Right cardiac atrium (tissue), 5 donors: ENCODE measurements at places on chromosomes 5 and 9. TPM values are rescaled to one million over a fixed set of nuclear protein-coding genes. Genes with fewer than 3 reads are reported as not detected.

DNA sequence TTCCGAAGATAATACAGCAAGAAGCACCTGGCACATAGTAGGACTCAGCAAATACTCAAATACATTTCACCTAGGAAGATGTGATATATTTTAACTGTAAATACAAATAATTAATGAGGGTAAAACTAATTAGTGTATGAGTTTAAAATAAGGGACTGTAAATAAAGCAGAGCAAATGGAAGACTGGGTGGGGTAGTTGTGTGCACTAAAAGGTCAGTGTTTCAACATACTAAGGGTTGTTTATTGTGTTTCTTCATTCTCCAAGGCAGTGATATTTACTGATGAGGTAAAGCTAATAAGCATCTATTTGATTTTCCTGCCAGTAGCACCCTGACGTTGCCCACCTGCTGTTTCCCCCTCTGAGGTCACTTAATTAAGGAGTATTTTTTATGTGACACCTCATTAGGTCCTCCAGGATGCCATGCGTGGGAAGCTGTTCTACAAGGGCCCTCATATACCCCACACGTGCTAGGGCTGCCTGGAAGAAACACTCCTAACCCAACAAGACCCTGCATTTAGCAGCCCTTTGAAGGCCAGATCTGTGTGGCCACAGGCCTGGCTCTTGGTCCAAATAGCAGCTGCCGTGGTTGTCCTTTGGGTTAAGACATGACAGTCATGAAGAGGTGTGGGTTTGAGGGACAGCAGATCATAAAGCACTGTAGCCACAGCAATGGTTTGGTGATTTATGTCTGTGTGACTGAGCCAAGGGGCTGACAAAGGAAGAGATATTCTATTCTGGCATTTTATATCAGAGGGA, 97.5 kb upstream of the RPS23 start:
- no peak for DNase-seq

FAM221B gene
- total RNA-seq: not detected

- no peak for DNase-seq
These were observed 8.8 kb downstream of the ISOC1 start for GRCh38 chr5:129103397-129103796.

CARTPT gene
- 0.34 TPM for total RNA-seq

- no peak for DNase-seq
These were observed 6.8 kb downstream of the CTSL start for GRCh38 chr9:87732756-87733155.

DNA sequence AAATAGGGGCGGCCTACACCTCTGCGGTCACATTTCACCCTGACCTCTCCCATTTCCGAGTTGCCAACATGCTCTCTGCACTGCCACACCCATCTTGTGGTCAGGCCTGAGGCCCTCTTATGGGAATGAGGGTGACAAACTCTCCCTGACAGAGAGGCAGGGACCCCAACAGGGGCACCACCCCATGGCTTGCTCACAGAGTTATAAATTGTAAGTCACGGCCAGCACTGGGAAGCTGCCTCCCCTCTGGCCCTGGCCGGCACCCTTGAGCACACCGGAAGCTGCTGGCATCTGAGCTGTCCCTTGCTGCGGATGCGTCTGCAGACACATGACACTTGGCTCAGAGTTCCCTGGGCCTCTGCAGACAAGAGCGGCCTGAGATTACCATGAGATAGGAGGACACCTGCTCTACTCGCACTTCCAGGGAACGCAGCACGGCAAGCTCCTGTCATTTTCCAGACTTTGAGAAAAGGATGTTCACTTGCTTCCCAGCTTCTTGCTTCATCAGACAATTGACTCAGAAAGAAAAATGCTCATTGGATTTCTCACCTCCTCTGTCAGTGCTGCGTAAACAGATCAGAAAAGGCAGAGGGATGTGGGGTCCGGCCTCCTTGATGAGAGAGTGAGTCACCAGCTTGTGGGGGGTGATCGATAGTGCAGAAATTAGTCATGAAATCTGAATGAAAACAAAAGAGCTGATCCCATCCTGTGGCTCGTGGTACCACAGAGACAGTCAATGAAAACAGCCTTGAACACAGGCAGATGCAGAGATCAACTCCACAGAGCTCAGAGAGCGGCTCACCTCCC, 269.8 kb downstream of the SYK start:
- no peak for DNase-seq

GABRA6 gene
- total RNA-seq: not detected

PIP5KL1 gene
- 0.29 TPM for total RNA-seq

DNA sequence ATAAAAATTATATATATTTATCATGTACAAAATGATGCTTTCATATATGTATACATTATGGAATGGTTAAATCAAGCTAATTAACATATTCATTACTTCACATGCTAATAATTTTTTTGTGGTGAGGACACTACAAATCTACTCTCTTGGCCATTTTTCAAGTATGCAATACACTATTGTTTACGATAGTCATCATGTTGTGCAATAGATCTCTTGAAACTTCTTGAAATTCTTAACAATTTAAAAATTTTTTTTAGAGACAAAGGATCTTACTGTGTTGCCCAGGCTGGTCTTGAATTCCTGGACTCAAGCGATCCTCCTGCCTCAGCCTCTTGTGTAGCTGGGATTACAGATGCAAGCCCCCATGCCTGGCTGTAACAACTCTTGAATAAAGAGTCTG, 45.2 kb upstream of the SHOC1 start:
- no peak for DNase-seq

GRCh38 chr5:159456261-159456660, 126.0 kb upstream of the IL12B start:
- DNase-seq: no peak

GRCh38 chr9:104984121-104984520, 56.2 kb upstream of the ABCA1 start:
- DNase-seq: no peak

DNA sequence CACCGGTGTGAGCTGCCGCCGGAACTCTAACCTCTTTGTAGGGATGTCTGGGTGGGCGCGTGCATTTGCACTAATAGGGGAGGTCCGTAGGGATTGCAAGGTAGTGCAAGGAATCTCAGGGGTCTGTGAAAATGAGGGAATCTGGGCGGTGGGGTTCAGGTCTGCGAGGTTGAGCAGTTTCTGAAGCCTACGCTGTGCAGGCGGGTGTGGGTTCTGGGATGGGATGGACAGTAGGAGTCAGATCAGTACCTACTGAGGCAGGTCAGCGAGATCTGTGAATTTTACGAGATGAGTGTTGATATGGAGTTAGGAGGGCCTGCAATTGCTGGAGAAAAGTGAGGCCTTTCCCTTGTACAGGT, 856 bp upstream of the ATOSB start:
- no peak for DNase-seq

DNA sequence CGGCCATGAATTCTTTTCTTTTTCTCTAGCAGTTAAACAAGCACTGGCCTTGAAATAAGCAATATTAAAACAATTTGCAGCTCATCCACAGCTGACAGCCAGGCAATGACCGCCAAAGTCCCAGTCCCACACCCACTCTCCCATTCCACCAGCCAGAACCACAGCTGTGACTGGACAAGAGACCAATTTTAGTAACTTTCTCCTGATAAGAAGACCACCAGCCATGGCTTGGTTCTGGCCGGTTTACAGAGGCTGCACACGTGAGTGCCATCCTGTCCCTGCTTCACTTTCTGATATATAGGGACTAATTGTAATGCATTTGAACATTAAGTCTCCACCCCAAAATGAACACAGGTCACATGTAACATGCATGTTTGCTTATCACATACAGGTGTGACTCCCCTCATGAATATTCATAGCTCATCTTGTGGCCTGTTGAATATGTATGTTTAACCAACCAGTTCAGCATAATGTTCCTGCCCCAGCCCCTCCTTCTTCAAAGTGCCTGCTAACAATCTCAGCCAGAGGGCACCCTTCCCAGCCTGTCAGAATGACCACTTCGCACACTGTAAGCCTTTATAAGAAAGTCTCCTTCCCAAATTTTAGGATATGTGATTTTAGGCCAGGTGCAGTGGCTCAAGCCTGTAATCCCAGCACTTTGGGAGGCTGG, 23.9 kb upstream of the FANCC start:
- no peak for DNase-seq

- no peak for DNase-seq
These were observed 117.7 kb downstream of the SNCAIP start for GRCh38 chr5:122429545-122430318.

DNA sequence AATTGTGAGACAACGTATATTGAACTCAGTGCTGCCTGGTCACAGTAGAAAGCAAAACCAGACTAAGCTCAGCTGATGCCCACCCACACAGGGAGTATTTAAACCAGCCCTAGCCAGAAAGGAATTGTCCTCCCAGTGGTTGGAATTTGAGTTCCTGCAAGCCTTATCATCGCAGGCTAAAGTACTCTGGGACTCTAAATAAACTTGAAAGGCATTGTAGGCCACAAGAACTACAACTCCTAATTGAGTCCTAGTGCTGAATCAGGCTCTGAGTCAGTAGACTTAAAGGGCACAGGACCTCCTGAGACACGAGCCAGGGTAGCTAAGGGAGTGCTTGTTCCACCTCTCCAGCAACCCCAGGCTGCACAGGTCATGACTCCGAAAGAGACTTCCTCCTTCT, 171.4 kb downstream of the MCTP1 start:
- DNase-seq: no peak

DNA sequence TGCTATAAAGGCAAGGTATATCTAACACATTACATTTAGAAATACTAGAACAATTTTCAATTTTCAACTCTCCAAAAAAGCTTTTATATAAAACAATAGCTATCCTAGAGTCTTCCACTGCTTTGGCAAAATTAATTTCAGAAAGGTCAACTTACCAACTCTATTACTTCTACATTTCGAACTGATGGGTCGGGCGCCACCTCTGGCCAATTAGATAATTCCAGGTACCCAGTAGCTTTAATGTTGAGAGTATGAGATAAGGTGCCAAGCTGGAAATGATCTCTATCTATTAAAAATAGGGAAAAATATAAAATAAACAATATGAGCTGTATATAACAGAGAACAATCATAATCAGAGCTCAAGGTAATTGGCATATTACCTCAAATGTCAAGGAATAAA, 166.6 kb downstream of the AP3B1 start:
- DNase-seq: no peak

DNA sequence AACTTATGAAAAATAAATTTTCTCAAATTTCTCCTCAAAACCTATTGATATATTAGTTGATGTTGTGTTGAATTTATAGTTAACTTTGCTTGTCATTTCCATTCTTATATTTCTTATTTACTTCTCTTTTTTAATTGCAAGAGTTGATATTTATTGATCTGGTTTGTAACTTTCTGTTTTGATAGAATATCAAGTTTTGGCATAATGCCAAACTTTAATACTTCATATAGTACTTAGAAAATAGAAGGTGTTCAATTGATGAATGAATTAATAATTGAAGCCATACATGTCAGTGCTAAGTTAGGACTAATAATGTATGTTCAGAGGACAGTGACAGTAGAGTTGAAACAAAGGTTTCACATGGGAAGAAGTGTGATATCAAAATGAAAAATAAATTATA, 27.9 kb downstream of the ERCC6L2 start:
- no peak for DNase-seq

DNA sequence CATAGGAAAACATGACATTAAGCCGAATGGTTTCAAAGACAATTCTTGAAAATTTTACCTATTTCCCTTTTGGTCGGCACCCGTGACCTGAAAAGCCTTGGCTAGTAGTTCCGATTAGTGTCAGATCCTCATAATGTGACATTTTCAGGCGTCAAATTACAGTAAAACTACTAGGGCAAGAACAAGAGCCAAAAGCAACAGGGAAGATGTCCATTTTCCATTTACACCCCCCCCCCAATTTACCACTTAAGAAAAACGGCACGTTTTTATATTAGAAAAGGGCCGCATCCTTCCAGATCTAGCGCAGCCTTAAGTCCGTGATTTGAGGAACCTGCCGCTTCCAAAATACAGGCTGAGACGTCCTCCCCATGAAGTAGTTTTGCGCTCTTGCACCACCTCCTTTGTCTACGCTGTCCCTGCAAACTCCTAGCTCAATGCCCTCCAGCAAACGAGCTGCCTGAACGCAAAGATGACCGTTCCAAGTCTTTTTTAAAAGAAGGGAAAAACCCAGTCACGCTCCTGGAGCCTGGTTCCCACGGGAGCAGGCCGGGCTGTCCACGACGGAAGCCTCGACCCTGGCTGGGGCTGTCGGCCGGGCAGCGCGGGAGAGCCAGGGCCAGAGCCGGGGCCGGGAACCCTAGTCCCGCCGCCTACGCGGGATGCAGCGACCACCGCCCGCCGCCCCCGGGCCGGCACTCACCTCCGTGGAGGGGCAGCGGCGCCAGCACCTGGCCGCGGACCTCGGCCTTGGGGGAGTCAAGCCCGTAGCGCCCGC, 616 bp downstream of the RNF130 start:
- DNase-seq: no peak

MZB1 gene
- total RNA-seq: 1.2 TPM

BHMT gene
- 0.28 TPM for total RNA-seq

DNA sequence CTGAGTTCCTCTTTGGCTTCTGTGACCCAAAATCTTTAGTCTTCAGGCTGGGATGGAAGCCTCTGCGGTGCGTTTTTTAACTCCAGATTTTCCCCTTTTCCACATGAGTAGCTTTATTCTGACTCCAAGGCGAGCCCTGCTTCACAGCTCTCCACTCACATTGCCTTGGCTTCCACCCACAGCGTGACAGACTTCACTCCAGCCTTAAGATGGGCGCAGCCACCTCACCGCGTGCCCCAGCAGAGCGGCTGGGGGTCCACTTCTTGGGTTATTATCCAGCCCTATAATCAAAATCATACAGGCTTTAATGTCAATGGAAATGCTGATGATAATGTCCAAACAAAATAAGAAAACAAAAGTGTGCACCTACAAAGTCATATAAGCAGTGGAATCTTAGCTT, 1.2 kb downstream of the EXOC3 start:
- no peak for DNase-seq

PCDHGB7 gene
- 9.7 TPM for total RNA-seq
